ENCODE measurements at places on chromosomes 2 and 18.

- H3K4me1 ChIP-seq: no peaks in the 10 kb centered on the region
- no peaks in the 10 kb centered on the region for H3K36me3 ChIP-seq
- H3K27me3 ChIP-seq: no peaks in the 10 kb centered on the region
- DNase-seq: no peak
- H3K4me3 ChIP-seq: no peak overlapping the region
Observed at GRCh38 chr2:186205254-186205911, 280.7 kb upstream of the ZC3H15 start.

- no peaks in the 10 kb centered on the region for H3K27me3 ChIP-seq
- no peak for DNase-seq
- H3K36me3 ChIP-seq: no peaks in the 10 kb centered on the region
- H3K4me1 ChIP-seq: no peaks in the 10 kb centered on the region
Observed at GRCh38 chr2:142150453-142150852, 19.6 kb upstream of the LRP1B start.

DNA sequence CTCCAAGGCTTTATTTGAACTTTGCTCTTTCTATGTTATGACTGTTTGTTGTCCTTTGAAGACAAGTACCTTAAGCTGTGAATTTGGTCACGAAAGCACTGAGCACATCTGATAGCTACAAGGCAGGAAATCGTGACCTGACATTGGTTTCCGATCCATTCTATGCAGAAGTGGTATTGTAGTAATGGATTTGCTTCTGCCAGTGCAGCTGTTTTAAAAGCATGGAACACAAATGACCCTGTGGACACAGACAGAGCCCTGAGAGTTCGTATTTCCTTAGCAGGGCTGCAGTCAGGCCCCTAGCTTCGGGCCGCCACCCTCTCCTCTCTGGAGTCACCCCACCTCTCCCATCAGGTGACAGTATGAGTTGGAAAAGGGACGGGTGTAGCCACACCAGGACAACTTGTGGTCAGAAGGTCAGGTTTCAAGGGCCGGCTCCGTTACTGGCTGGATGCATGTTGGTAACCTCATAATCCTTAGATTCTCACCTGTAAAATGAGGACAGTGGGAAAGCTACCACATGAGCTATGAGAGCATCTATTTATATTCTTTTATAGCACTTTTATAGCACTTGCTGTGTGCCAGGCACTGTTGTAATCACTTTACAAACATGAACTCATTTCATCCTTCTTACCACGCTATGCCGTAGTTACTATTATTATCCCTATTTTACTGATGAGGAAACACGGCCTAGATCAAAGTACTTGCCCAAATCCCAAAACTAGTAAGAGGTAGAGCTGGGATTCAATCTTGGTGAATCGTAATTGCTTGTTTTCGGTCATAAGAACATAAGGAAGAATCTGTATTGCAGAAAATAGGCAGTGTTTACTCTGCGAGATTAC, 70.2 kb downstream of the SPATS2L start:
- no peaks in the 10 kb centered on the region for H3K27me3 ChIP-seq
- no peaks in the 10 kb centered on the region for H3K36me3 ChIP-seq
- no peak overlapping the region for H3K27ac ChIP-seq
- DNase-seq: no peak
- H3K4me1 ChIP-seq: peaks cover 49% of the 10 kb centered on the region

GRCh38 chr18:22742409-22742808, 190.7 kb upstream of the RBBP8 start:
- H3K4me1 ChIP-seq: no peaks in the 10 kb centered on the region
- no peaks in the 10 kb centered on the region for H3K36me3 ChIP-seq
- no peak for DNase-seq
- H3K27ac ChIP-seq: no peak overlapping the region
- no peaks in the 10 kb centered on the region for H3K27me3 ChIP-seq
- H3K4me3 ChIP-seq: no peak overlapping the region

- no peak overlapping the region for H3K4me3 ChIP-seq
- no peak for DNase-seq
- H3K27me3 ChIP-seq: no peaks in the 10 kb centered on the region
- no peaks in the 10 kb centered on the region for H3K36me3 ChIP-seq
- H3K4me1 ChIP-seq: no peaks in the 10 kb centered on the region
Observed at GRCh38 chr18:37628470-37629220, 63.0 kb upstream of the CELF4 start.

- no peak overlapping the region for H3K27ac ChIP-seq
- H3K27me3 ChIP-seq: no peaks in the 10 kb centered on the region
- no peaks in the 10 kb centered on the region for H3K36me3 ChIP-seq
- DNase-seq: no peak
Observed at GRCh38 chr18:57738078-57738477, 65.0 kb downstream of the ATP8B1 start.

GRCh38 chr2:209146682-209147320, 277.0 kb upstream of the MAP2 start:
- H3K27ac ChIP-seq: no peak overlapping the region
- no peaks in the 10 kb centered on the region for H3K36me3 ChIP-seq
- H3K27me3 ChIP-seq: no peaks in the 10 kb centered on the region
- DNase-seq: no peak

DNA sequence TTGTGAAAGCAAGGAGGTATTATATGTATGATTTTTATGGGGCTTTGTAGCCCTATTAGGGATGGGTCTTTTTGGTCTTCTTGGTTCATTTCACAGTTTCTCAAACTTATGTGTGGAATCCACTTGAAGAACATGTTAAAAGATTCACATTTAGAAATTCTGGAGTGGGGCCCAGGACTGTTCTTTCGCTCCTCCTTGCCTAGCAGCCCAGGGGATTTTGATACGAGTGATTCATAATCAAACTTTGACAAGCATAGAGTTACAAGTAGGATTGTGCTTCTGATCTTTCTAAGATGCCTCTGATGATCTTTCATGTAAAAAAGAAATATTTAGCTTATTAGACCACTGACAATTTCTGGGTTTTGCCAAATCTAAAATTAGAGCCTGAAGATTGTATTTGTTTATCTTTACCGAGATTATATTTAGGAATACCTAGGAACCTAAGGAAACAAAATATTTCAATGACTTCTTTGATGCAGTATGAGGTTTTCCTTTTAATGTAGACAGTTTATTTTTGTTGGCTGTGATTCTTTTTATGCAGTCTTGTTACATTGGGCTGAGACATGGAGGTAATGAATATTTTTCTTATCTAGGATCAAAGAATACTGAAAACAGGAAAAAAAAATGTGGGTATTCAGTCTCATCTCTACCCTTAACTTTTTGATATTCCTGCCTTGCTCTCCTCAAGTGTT, 324.0 kb downstream of the PARD3B start:
- H3K4me3 ChIP-seq: no peak overlapping the region
- H3K4me1 ChIP-seq: peaks cover 8% of the 10 kb centered on the region
- no peaks in the 10 kb centered on the region for H3K27me3 ChIP-seq
- no peaks in the 10 kb centered on the region for H3K36me3 ChIP-seq
- no peak overlapping the region for H3K27ac ChIP-seq
- DNase-seq: no peak

DNA sequence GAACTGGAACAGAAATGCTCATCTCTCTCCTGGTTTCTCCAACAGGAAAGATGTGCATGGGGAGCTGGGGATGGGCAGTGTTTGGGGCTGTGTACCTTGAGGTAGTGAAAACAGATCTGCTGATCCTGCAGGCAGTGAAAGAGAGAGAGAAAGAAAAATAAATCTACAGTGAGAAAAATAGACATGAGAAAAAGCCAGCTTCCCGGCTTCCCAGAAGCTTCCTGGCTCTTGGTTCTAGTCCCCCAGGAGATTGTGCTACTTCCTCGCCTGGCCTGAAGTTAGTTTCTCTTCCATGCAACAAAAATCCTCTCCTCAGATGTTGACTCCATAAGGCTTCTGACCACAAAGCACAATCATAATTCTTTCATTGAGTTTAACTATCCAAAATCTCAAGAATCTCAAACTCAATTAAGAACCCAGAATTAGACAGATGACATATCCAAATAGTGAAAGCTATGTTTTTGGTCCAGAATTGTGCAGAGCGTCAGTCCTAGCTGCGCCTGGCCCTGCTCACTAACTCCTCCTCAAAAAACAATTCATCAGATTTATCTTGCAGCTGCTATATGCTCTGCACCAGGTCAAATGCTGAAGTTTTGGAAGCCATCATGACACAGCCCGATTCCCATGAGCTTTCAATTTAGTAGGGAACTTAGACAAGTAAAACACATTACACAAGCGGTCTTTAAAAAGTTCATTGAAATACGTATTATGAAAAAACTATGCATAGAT, 20.1 kb upstream of the NAB1 start:
- no peak for DNase-seq
- peak overlapping the region; percentile 51 for H3K4me3 ChIP-seq
- H3K4me1 ChIP-seq: peaks cover 4% of the 10 kb centered on the region
- no peaks in the 10 kb centered on the region for H3K36me3 ChIP-seq

DNA sequence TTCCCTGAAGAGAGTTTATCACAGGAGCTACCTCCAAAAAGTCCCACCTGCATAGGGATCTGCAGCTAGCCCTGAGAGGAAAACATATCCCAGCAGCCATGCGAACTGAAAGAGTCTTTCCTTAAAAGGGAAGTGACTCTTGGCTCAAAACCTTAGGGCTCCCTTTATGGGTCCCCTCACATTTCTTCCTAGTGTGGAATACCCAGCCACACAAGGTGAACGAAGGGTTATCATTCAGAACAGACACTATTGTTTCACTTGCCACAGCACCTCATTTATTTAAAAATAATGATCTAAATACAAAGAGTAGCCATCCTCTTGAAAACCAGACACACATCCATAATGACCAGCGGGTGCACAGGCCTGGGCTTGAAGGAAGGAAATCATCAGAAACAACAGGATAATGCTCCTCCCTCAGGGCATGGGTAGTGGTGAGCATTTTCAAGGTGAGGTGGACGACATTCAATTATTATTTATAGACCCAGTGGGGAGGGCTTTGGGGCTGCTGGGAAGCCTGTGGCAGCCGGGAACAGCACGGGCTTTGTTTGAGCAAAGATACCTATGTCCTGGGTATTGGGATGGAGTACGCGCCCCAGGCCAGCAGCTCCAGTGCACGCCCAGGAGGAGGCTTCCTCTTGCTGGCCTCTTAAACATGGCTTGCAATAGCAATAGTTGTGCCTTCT, 119.0 kb upstream of the ITGA6 start:
- no peak for DNase-seq
- no peaks in the 10 kb centered on the region for H3K27me3 ChIP-seq
- no peak overlapping the region for H3K4me3 ChIP-seq
- H3K27ac ChIP-seq: no peak overlapping the region
- no peaks in the 10 kb centered on the region for H3K4me1 ChIP-seq
- H3K36me3 ChIP-seq: no peaks in the 10 kb centered on the region

DNA sequence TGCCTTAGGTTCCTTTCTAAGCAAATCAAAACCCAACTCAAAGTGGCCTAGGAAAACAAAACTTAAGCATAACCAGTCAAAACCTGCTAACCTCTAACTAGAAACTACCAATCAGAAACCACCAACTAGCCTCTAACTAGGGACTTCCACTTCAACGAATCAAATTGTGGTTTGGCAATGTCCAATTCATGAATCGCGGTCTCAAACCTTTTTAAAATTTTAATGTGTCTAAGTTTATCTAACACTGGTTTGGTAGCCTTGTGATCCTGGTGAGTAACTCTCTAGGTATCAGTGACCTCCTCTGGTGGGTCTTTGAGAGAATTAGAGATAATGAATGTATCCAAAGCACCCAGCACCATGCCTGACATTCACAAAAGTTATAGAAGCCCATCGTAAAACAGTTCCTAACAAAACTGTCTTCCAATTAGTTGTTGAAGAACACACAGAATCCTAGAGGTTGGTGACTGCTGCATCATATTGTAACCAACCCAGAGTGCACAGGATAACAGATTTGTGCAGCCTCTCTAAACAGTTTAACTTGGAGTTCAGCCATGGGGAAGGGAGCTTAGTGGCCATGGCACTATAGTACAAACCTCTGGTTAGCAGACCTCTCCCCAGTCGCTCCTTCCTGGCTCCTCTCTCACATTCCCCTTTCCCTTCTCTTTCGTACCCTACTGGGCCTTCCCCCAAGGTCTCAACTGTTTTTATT, 45.2 kb upstream of the B3GNT2 start:
- no peaks in the 10 kb centered on the region for H3K27me3 ChIP-seq
- H3K27ac ChIP-seq: no peak overlapping the region
- H3K4me1 ChIP-seq: no peaks in the 10 kb centered on the region
- H3K4me3 ChIP-seq: no peak overlapping the region
- H3K36me3 ChIP-seq: no peaks in the 10 kb centered on the region

All from CD8-positive, alpha-beta memory T cell (primary cell).